AML-193 (cell line): ENCODE measurements at places on chromosomes 16 and 17.

DNA sequence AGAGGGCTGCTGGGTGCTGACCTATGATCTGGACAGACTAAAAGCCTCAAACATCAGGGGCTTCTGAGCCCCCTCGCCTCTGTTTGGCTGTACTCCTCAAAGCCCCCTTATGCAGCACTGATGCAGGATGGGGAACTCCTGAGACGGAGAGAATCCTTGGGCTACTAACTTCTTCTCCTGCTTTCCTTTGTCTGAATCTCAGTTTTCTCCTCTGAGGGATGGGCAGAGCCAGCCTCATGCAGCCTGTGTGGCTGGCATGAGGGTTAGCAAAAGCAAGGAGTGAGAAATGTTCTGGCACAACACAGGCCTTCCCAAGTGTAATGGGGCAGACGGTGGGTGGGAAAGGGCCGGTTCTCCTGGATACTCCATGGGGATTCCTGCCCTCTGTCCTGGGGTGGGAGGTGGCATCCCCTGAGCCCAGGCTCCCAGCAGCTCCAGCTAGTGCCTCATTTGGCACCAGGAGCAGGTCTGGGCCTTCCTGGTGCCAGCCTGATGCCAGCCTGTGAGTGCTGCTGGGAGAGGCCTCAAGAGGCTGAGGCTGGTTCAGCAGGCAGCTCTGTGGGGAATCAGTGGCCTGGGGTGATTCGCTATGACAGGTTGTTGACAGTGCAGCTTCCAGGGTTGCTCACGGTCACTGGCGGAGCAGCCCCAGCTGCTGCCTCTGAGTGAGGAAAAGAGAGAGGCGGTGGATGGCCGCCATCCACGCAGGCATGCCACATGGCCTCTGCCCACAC lies 4.0 kb upstream of the BRD7 start:
- no peak for DNase-seq

- no peak for DNase-seq
Measured at GRCh38 chr16:13816701-13817100, 103.3 kb upstream of the ERCC4 start.

DNA sequence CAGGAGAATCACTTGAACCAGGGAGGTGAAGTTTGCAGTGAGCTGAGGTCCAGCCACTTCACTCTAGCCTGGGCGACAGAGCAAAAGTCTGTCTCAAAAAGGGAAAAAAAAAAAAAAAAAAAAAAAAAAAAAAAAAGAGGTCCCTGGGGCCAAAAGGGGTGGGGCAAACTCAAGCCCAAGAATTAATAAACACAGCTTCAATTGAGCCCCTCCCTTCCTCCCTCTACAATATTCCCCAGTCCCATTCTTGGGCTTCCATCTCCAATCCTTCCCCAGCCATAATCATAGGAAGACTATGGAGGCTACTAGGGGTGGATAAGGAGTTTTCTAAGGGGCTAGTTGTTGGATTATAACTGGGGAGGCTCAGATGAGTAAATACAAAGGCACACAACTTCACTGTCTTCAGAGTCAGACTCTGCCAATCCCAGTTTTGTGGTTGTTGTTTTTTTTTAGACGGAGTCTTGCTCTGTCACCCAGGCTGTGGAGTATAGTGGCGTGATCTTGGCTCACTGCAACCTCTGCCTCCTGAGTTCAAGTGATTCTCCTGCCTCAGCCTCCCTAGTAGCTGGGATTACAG lies 9.5 kb downstream of the CAVIN1 start:
- DNase-seq: no peak

DNA sequence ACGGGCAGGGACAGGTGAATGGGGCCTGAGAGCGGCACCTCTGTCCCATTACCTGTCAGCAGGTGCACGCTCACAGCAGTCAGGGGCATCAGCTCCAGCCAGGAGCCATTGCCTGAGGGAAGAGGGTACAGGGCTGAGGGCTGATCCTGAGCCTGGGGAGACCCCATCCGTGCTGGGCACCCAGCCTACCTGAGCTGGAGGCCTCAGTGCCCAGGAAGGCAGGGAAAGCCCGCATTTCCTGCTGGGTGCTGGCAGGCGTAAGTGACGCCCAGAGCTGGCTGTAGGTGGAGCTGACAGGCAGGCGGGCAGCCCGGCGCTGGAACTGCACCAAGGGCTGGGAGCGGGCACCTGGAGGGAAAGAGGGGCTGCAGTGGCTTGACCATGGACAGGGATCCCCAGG lies 7.4 kb downstream of the FAM171A2 start:
- DNase-seq: no peak

- no peak for DNase-seq
Measured at GRCh38 chr17:79545251-79546005, 65.4 kb downstream of the RBFOX3 start.

GRCh38 chr17:61384692-61385576 lies 14.7 kb upstream of the TBX2 start:
- DNase-seq: no peak

DNA sequence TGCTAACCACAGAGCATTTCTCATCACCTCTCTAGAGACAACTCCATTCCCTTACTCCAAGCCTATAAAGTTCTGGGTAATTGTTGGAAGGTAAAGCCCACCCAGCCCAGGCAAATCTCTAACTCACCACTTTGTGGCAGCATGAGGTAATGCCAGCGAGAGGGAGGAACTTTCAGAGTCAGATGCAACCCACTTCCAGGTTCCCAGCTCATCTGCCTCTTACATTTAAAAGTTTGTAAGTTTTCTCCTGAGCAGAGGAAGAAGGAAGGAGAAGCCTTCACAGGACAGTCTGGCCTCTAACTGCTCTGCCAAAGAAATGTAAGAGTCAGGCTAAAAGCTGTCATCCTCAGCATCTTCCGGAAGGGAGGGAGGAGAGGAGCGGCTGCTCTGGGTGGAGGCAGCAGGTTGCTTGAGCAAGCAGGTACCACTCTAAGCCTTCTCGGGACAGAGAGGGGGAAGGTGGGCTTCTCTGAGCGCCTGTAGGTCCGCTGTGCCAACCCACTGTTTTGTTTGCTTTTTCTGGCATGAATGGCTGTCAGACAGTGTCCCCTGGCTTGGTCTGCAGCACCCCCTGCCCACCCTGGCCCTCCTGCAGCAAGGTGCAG lies 1.0 kb downstream of the ZNF319 start:
- peak; percentile 3 for DNase-seq

GRCh38 chr16:78877114-78877655 lies 723.4 kb downstream of the MAF start:
- DNase-seq: no peak

DNA sequence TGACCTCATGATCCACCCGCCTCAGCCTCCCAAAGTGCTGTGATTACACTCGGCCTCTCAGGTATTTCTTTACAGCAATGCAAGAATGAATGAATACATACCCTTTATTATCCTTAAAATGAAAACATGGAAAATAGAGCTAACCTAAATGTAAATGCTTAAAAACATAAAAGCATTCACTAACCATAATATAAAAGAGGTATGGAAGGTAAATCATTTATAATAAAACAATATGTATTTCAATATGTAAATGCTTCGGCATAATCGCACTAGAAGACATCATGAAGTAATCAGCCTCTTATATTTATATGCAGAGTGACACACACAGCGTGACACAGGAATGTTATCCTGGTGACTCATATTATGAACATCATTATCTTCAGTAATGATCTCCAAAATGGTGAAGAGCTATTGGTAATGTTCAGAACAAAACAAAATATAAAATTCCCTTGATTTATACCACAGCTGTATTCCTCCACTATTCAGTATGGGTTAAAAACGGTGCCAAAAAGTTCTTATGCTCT lies 53.9 kb downstream of the AIPL1 start:
- DNase-seq: no peak

- no peak for DNase-seq
Measured at GRCh38 chr17:44007346-44008204, 3.2 kb downstream of the NAGS start.

DNA sequence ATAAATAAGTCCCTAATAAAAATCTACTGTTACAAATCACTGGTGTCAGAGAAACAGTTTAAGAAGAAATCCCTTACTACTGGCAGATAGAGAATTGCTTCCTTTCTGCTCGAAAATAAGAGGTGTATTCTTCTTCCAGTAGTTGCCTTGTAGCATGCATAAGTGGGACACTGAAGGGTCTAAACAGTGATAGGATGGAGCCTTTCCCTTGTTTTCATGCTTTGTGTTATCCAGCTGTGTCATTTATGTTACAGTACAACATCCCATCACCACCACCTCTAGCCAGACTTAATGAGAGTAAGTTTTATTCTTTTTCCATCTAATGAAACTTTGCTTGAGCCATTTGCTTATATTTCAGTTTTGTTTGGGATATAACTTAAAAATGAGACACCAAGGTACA lies 54.3 kb downstream of the NLK start:
- DNase-seq: no peak

DNA sequence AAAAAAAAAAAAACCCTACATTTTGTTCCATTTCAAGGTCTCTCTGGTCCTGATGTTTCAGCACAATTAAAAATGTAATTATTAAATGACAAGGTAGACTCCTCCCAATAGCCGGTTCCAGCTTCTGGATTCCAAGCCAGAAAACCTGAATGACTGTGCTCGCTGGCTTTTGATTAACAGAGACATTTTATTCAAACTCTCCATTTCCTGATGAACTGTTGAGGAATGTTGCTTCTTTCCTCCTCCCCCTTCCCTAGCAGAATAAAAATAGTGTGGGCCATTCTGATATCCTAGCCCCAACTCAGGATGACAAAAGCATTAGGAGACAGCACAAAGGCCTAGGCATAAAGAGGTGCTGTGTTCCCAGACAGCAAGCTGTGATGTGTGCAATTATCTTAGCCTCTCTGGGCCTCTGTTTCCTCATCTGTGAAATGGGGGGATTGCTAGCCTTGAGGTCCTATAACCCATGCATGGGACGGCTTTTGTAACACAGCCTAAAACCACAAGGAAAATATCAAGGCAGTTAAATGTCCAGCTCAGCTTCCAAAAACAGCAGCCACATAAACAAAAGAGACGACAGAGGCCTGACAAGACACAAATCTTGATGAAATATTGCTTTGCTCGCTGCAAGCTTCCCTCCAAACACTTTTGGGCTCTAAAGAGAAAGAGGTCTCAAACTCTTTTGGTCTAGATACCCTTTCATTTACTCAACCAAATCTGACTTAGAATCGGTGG lies 127.2 kb upstream of the RCVRN start:
- no peak for DNase-seq

DNA sequence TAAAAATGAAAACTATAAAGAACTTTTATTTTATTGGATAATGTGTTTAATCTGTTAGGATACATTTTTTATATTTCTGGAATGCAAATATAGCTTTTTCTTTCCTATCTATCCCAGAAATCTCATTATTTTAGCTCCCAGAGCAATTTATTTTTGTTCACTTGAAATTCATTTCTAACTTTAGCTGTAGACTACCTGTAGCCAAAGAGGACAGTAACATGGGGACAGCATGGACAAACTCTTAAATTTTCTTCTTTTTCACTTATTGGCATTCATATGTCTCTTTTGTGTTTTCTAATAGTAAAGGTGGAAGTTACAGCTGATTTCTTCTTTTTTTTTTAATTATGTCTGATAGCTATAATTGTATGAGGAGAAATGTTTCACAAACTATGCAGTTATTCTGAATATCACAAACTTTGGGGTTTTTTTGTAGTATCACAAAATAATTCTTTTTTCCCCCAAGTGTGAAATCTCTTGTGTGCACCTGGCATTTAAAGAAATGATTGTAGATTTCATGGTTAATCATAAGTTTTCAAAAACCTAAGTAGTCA lies 55.4 kb downstream of the VMP1 start:
- no peak for DNase-seq

DNA sequence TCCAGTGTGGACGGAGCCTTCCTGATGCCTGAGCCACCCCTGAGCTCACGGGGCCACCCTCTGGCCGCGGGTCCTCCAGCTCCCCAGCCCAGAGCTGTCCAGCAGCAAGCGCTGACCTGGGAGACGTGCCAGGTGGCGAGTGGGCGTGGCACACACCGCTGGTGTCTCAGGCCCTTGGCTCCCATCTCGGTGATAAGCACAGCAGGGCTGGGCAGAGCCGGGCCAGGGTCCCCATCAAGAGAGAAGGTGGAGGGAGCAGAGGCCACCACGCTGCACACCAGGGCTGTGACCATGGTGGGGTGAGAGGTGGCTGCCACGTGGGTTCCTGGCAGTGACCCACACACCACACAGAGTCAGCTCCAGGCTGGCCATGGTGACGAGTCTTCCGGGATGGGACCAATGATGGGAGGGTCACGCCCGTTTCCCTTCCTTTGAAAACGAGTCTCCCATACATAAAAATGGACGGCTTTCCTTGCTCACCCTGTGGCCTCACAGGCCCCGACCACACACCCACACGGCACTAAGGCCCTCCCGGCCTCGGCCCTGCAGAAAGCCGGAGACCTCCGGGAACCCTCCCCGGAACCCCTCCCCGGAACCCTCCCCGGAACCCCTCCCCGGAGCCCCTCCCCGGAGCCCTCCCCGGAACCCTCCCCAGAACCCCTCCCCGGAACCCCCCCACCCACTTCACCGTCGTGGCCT lies 16.8 kb downstream of the UTS2R start:
- no peak for DNase-seq

DNA sequence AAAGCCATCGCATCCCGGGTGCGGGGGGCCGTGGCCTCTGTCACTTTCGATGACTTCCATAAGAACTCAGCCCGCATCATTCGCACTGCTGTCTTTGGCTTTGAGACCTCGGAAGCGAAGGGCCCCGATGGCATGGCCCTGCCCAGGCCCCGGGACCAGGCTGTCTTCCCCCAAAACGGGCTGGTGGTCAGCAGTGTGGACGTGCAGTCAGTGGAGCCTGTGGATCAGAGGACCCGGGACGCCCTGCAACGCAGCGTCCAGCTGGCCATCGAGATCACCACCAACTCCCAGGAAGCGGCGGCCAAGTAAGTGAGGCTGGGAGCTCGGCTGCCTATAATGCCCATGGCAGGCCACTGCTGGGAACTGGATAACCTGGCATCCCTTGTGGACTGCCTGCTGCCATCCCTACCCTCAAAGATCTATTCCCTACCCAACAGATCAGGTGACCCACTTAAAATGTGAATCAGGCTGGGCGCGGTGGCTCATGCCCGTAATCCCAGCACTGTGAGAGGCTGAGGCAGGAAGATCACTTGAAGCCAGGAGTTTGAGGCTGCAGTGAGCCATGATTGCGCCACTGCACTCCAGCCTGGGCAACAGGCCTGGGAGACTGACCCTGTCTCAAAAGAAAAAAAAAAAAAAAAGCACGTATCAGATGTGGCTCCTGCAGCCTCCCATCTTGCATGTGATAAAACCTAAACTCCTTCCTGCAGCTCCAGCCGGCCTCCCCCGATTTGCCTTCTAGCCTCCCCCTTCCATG lies 18.3 kb downstream of the CDIPT start:
- DNase-seq: no peak

- no peak for DNase-seq
Measured at GRCh38 chr16:1381612-1382406, 30.1 kb downstream of the GNPTG start.

GRCh38 chr17:71402661-71403141 lies 718.1 kb upstream of the SOX9 start:
- no peak for DNase-seq

GRCh38 chr17:55391244-55391757 lies 30.3 kb downstream of the MMD start:
- no peak for DNase-seq

GRCh38 chr16:2048116-2048543 lies 345 bp downstream of the TSC2 start:
- no peak for DNase-seq

DNA sequence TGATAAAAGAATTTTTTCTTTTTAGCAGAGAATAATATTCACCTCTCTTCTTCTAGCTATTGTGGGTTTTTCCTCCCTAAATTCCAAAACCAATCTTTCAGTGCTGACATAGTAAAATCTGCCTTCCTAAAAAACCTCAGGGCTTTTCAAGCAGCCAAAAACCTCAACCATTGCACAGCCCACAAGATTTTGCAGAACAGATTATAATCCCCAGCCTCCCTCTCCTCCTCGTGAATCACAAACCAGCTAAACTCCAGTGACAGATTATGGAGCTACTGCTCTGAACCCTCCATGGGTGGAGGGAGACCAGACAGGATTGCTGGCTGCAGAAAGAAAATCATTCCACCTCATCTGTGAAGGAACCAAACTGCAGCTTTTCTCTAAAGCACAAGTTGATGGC lies 341.6 kb downstream of the SOX9 start:
- no peak for DNase-seq
